ENCODE measurements at places on chromosomes 11 and 22.

DNA sequence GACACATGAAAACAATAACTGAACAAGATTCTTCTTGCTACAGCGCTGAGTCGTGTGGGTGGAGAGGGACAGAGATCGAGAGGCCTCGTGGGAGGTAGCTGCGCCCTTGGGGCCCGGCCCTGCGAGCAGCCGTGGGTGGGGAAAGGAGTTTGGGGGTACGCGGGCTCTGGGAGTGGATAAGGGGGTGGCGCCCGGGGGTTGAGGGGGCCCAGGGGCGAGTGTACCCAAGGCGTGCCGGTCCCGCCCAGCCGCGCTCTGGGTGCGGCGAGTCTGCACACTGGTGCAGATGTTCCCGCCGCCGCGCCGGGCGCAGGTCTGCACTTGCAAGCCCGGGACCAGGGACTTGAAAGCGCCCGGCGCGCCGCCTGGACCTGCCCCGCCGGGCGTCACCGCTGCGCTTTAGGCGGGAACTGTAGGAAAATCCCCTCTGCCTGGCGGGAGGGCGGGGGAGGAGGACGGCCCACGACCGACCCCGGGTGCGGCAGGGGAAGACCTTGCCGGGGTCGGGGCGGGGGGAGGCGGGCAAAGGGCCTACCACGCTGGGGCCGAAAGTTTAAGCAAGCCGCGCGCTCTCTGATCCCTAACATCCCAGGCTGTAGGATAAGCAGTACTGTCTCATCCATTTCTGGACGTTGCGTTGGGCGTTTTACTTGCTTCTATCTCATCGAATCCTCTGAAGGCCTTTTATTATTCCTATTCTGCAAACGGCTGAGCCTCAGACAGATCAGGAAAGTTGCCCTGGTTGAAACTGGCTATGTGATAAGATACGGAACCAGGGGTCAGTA is 1.4 kb upstream of the KREMEN1 start:
- DNase-seq: peak; percentile 35

DNA sequence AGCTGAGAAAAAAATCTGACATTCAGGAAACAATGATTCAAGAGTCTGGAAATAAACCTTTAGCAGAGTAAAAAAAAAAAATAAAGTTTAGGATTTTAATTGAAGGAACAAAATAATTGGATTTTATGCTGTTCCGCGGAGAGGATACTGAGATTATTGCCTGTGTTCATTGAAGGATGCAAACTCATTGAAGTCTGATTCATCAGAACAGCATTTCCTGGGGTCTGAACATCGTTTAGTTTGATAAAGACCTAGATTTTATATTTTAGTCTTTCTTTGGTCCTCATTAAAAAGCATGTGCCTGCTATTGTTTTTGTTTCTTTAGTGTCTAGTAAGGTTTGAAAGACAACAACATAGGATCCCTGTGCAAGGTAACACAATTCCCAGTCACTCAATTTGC is 4.5 kb downstream of the TLCD5 start:
- DNase-seq: no peak

DNA sequence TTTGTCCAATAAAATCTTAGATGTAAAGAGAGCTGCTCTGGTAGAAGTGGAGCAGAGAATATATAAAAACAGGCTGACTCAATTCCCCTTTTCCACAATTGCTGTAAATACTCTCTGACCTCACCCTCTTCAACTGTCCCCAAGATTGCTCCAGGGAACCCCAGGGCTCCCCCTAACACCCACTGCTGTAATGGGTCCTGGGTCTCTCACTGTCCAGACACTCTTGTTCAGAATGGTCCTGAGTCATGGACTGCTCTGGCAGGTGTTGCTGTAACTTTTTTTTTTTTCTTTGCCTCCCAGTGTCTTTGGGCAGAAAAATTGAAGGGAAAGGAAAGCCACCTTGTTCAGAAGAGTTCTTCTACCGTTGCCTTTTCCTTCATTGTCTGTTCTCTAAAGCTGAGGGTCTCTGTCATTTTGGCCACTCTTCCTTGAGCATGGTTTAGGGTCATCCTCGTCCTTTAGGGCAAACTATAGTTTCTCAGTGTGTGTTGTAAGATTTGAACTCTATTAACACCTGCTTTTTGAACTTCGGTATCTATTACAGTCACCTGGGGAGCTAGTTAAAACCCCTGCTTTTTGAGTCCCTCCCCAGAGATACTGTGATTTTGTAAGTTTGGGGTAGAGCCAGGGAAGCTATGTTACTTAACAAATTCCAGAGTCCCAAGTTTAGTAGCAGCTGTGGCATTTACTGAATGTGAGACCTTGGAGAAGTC is 209.5 kb downstream of the NAV2 start:
- no peak for DNase-seq

GRCh38 chr11:11510939-11511338 is 110.9 kb downstream of the GALNT18 start:
- DNase-seq: peak; percentile 71

- DNase-seq: no peak
Observed at GRCh38 chr22:35203583-35203982, 53.7 kb upstream of the HMGXB4 start.

DNA sequence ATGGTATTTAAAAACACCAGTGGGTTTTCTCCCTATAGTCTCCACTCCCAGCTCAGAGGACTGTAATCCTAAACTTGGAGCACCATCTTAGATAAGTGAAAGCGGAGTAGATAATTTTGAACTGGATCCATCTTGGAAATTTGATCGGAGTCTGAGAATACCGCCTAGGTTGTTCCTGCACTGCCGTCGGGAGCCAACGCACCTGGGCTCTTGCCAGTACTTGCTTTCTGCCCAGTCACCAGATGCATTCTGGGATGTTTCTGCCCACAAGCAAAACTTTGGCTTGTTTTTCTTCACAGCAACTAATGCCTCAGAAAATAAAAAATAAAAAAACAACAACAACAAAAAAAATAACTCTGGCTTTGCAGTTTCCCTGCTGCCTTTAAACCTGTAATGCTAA is 113.0 kb upstream of the MTMR2 start:
- DNase-seq: no peak

DNA sequence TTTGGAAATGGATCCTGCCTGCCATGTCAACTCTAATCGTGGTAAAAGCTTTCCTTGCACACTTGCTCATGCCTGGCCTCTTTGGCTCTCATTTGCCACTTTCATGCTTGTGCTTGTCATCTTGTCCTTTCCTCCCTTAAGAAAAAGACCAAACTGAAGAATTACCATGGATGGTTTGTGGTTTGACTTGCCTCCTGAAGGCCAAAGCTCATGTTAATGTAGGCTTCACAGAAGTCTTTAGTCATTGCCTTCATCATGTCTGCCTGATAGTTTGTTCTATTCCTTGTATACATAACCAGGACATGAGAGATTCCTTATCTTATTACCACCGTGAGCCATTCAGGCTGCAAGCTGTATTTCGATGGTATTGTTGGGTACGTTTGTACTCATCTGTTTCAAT is 17.3 kb downstream of the TEAD1 start:
- DNase-seq: no peak

DNA sequence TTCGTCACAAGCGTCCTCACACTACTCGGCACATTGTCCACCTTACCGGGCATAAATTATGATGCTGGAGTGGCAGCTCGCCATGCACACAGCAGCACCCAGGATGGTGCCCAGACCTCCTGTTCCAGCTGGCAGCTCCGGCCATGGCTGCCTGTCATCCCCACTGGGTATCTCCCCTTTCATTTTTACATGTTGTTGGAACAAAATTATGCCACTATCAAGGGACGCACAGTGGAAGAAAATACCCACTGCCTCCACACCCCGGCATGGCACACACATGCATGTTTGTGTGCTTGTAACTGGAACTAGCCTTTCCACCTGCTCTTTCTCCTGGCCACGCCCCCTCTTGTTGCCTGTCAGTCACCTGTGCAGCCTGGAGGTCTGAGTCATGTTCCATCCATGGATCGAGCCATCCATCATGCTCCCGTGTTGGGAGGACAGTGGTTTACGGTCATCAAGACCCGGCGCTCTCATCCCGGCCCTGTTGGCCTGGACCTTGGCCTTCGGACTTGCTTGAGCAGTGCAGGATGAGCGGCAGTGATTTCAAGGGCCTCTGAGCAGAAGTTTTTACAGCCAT is 1069.6 kb downstream of the BRD1 start:
- peak; percentile 68 for DNase-seq

GRCh38 chr11:60125956-60126585 is 37.6 kb downstream of the MS4A2 start:
- DNase-seq: no peak

GRCh38 chr11:87437844-87438223 is 400.1 kb downstream of the TMEM135 start:
- DNase-seq: no peak

GRCh38 chr22:29798318-29798717 is 31.1 kb downstream of the UQCR10 start:
- DNase-seq: no peak

DNA sequence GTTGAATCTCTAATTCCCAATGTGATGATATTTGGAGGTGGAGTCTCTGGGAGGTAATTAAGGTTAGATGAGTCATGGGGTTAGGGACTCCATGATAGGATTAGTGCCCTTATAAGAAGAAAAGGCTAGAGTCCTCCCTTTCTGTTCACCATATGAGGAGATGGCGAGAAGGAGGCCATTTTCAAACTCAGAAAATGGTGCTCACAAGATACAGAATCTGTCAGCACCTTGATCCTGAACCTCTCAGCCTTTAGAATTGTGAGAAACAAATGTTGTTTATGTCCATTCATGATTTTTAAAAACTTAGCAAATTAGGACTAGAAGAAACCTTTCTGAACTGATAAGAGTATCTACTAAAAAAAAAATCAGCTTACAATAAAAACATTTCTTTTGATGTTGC is 57.7 kb upstream of the RASSF10 start:
- no peak for DNase-seq

DNA sequence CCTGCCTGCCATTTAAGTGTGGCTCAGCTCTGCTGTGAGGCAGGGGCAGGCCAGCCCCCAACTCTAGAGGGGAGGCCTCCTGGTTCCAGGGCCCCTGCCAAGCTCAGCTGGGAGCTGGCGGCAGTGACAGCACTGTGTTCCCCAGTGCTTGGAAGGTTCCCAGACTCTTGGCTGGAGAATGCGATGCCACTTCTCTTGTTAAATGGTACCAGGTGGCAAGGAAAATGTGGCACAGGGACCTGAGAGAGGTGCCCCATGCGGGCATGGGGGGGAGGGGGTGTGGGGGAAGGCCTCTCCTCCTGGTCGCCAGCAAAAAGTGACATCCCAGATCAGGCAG is 8.4 kb upstream of the TNFRSF13C start:
- DNase-seq: no peak

DNA sequence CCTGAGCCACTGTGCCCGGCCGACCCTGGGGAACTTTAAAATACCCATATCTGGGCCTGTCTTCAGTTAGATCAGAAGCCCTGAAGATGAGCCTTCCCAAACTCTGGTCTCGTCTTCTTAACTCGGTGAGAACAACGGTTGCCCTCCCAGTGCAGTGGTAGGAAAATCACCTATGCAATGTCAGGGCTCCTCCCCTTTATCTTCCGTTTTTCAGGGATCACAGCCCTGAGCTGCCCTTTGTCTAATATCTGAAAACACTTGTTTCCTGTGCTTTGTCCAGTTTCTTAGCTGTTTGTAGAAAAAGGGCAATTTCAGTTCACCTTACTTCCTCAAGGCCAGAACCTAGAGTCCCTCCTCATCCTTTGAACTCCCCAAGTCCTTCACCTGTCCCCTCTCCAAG is 9.4 kb downstream of the DRAP1 start:
- DNase-seq: no peak

- DNase-seq: no peak
Observed at GRCh38 chr11:110123003-110123402, 29.8 kb downstream of the ZC3H12C start.

DNA sequence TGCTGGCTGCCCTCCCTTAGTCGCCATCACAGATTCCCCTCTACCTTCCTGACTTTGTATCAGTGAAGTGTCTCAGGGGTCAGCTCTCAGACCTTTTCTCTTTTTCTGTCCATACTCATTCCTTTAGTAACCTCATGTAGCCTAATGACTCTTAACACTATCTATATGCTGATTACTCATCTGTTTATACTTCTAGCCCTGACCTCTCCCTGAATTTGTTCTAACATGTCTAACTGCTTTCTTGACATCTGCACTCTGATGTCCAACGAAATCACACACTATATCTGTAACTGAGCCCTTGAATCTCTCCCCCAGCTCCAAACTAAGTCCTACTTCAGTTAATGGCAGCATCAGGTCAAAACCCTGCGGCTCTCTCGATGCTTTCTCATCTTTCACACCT is 135.8 kb upstream of the TIMP3 start:
- no peak for DNase-seq

- no peak for DNase-seq
Observed at GRCh38 chr22:37525073-37525745, 6.0 kb upstream of the CARD10 start.

- no peak for DNase-seq
Observed at GRCh38 chr22:38464992-38465672, 2.8 kb upstream of the KDELR3 start.

DNA sequence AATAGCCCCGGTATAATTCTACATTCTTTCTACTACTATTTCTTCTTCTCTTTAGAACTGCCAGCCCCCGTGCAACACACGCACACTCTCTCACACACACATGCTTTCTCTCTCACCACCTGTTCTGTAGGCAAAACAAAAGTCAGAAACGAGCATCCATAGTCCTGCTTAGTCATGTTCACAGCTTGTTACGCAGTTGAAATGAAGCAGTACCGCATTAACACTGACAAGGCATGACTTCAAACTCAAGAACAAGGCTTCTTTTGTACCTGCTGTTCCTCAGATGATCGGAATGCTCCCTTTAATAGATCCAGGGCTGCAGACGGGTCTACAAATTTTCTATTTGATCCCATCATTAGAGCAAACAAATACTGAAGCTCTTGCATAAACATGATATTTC is 42.2 kb downstream of the USP28 start:
- DNase-seq: no peak

DNA sequence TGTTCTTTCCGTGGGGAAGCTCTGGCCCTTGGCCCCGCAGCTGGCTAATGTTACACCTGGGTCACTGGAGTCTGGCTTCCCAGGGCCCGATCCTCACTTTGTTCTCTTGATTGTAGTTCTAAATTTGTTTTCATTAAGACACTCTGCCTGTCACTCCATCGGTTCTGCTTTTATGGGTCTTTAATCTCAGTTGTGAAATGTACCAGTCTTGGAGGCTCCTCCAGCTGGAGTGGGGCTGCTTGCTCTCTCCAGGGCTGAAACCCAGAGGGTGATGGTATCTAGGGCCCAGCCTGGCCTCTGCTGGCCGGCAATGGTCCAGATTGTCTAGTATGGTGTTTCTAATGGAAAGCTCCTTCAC is 352.9 kb downstream of the TENM4 start:
- no peak for DNase-seq

DNA sequence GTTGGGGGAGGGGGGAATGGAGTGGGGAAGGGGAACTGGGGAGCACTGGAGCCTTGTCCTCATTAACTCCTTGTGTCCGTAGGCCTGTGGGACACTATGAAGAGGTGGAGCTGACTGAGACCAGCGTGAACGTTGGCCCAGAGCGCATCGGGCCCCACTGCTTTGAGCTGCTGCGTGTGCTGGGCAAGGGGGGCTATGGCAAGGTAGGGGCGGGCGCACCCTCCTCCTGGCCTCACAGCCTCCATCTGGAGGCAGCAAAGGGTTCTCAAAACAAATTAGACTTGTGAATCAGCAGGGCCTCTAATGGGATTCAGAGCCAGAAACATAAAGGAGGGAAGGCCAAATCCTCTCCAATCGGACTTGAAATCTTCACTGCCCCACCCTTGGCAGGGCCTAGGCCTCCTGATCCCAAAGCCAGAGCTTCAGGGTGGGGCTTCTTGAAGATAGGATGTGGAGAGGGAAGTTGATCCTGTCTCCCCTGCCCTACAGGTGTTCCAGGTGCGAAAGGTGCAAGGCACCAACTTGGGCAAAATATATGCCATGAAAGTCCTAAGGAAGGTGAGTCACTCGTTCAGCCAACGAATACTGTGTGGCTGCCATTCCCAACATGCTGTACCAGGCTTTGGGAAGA is 859 bp downstream of the RPS6KB2 start:
- no peak for DNase-seq
